H4 (cell line): ENCODE measurements at places on chromosomes 2 and 18. TPM values are rescaled to one million over a fixed set of nuclear protein-coding genes. Genes with fewer than 3 reads are reported as not detected.

The EVA1A gene
- total RNA-seq, result 13.8 and 16.6 TPM in 2 replicates

The TLX2 gene
- not detected in 2 replicates for total RNA-seq

The CCDC74B gene
- total RNA-seq, result 13.7 and 49.5 TPM in 2 replicates

The CHN1 gene
- 14.5 and 18.5 TPM in 2 replicates for total RNA-seq

The RESP18 gene
- not detected in 2 replicates for total RNA-seq

The ABCG8 gene
- not detected in 2 replicates for total RNA-seq

The GPC1 gene
- 17.9 and 25.7 TPM in 2 replicates for total RNA-seq

The GAREM1 gene
- 3.1 and 10.4 TPM in 2 replicates for total RNA-seq
